AG10803 (cell line): ENCODE measurements at places on chromosomes 13 and 19.

DNA sequence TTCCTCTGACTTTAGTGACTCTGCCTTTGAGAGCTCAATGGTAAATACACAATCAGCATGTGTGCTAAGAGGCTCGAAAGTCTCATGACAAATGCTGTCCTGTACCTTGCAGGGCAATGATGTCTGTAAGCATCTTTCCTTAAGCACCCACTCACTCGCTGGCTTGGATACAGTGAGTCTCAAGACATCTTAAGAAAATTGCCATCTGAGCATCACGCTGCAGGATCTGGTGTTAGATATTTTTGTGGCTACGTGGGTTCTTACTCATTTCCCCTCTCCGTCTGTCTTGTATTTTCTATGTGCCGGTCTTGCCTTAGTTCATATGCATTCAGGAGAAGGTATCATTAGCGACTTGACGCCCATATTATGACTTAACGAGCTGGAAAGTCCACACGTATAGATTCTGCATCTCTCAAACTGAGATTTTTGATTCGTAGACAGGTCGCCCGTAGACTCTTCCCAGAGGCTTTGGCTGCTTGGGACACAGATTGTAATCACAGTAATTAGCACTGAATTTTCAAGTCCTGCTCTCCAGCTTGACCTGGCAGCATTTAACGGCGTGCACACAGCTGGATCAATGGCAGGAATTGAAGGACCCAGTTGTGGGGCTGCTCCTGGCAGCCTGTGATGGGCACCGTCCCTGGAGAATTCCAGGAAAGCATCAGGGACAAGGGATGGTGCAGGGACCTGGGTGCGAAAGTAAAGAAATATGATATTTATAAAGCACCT, 231.2 kb downstream of the ZIC5 start:
- DNase-seq, result peak; percentile 7

GRCh38 chr13:46605076-46605824, 52.3 kb downstream of the LRCH1 start:
- no peak for DNase-seq

DNA sequence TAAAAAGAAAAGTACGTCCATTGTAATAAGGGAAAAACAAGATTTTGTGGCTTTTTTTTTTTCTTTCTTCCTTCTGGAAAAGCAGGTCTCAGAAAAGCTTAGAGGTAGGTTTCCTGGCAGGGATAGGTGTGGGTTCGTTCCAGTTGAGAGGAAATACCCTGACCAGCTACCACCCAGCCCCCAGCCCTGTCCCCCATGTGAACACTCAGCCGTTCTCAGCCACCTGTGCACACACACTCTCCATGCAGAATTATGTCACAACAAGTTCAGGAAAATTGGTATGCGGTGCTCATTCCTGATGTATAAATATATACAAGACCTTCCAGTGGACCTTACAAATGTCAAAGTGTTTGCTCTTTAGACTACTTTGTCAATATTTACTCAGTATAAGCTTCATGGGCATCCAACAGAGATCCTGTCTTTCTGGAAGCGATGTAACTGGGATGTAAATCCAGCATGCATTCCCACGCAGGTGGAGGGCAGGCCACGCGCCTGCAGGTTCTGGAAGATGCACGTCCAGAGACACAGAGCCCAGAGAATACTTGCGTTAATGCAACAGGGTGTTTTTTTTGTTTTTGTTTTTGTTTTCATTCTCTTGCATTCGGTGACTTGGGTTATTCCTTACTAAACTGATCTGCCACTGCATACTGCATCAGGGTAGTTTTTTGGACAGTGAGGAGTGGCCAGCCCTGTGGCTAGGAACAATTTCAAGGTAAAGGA, 68.8 kb downstream of the TSHZ3 start:
- DNase-seq, result no peak

- DNase-seq, result no peak
Observed at GRCh38 chr13:82847595-82847994, 1034.7 kb downstream of the SLITRK1 start.

GRCh38 chr13:108225440-108225839, 7.2 kb downstream of the ABHD13 start:
- DNase-seq, result no peak

GRCh38 chr13:111175935-111176334, 60.8 kb downstream of the ARHGEF7 start:
- DNase-seq, result no peak

DNA sequence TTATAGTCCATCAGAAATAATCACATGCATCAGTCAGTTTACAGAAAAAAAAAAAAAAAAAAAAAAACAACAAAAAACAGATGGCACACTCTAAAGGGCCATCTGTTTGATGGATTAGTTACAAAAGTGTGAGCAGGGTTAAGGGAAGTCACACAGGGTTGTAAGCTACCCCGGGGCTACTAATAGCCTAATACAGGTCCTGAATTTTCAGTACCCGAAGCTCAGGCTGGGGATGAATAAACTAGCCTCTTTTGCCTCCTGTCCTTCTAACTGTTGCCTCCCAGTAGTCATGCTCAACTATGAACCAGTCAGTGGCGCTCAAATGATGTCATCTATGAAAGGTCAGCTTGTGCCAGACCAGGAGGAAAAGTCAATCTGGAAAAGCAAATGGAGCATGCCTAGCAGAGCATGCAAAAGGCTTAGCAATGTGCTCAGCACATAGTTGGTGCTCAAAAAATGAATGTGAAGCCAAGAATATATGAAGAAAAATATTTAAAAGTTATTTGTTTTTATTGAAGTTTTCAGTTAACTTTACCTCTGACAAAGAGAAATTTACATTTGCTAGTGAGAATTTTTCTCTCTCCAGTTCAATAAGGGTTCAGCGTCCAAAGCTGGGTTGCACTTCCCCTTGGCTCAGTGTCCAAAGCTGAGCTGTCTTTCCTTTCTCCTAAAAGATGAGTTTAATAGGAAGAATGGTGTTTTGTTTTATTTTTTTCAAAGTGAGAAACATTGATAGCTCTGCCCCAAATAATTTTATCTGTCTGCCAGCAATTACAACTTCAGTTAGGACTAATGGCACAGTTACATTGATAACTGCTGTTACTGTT, 30.8 kb upstream of the LRCH1 start:
- DNase-seq, result no peak

- DNase-seq, result no peak
Observed at GRCh38 chr13:61768175-61768574, 352.5 kb upstream of the PCDH20 start.

GRCh38 chr13:46385946-46386345, 1.1 kb downstream of the RUBCNL start:
- DNase-seq, result no peak

DNA sequence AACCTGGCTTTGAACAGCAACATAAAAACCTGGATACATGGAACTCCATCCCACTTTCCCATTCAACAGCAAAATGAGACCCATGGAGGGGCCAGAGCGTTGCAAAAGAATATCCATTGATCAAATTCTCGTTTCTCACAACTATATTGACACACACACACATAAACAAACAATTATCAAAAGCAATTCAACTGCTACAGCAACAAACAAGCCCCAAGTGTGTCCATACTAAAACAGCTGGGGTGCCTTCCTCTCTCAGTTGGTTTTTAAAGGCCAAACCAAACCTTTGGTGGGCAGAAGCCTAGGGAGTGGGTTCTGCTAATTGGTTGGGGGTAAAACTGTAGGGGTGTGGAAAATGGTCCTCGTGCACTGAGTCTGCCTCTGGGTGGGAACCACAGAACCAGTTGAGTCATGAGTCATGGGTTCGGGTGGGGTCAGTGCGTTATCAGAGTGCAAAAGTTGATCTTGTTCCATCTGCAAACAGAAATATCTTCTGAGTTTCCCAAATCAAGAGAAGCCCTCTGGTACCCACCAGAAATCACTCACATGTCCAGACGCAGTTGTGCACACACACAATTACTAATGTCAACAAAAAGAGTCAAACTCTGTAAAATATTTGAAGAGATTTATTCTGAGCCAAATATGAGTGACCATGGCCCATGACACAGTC, 18.5 kb downstream of the GPR42 start:
- no peak for DNase-seq

DNA sequence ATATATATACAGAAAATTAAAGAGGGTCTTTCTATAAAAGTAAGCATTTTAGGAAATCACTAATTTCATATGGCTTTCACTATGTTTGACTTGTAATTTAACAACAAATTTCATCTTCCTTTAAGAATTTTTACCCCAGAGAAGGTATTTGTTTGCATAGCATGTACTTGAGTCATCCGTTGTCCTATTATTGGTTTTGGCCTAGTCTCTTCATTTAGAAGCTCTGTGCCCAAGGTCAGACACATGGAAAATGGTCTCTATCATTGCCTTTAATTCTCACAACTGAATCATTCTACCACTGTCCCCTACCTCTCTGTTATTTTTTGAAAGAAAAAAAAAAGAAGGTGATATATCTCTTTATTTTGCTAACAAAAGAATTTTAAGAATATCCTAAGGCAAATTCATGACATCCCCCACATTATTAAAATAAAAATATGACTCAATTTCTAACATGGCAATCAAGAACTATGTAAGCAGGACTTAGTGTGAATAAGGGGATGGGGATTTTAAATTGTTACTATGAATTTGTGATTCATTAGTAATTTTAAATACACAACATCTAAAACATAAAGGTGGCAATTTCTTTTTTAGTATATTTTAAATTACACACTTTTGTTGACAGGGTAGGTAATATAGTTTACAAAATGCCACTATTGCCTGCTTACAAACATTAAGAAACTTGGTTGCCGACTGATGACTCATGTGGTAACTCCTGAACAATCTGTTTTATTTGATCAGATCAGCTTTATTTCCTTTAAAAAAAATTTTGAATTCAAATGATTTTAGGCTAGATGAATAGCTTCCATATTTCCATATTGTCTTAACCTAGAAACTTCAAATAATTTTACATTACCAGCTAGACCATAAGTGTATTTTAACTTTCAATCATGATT, 13.9 kb downstream of the SLITRK5 start:
- no peak for DNase-seq

- DNase-seq, result no peak
Observed at GRCh38 chr13:28607187-28607955, 51.6 kb upstream of the POMP start.

GRCh38 chr19:18671303-18672043, 12.0 kb upstream of the CRTC1 start:
- DNase-seq, result no peak

- DNase-seq, result no peak
Observed at GRCh38 chr13:28012896-28013295, 24.4 kb upstream of the URAD start.

DNA sequence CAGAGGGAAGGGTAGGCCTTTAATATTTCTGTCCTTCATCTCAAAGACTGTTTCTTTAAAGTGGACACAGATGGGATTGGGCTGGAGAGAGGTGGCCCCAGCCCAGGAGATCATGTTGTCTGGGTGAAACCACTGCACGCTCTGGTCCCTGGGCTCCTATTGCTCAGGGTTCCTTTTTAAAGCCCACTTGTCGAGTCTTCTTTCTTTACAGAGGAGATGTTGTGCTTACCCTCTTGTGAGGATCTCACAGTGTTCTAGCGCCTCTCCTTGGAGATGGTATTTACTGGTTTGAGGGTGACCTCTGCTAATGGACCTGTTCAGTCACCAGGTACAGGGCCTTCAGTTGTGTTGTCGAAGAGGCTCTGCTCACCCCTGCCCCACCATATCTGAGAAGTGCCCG, 128.4 kb downstream of the TM9SF2 start:
- no peak for DNase-seq

DNA sequence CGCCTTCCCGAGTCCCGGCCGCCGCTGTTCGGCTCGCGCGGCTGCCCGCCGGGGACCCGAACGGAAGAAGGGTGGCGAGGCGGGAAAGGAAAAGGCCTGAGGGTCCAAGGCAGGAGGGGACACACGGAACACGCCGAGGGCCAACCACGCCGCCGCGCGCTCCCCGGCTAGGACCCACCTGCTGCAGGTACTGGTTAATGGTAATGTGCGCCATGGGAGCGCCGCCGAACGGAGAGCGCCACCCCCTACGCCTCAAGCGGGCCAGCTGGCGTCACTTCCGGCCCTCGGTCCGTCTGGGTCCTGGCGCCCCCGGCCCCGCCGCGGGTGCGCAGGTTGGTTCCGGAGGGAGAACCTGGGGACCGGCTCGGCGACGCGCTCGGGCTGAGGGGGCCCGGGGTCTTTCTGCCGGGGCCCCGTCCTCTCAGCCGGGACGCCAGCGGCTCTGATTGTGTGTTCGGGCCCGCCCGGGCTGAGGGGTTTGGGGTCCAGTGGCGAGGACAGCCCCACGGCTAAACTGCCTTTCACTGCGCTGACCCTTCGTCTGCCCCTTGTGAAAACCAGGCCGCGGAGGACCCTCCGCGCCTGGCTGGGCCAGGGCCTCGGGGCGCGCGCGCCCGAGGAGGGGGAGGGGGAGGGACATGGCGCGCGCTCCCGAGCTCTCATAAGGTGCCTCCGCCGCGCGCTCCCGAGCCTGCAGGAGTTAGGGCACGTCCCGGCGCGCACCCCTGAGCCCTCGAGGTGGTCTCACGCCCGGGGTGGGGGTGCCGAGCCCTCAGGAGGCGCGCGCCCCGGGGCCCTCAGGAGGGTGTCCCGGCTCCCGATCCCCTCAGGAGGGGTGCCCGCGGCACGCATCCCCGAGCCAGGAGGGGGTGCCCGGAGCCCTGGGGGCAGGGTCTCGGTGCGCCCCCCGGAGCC, at the start of gene PCID2:
Gene PCID2 (minus strand): TSS at position 249 of the 915 bp plus-strand sequence. CDS start 35 bp downstream, at position 214.
- DNase-seq, result peak; percentile 83

- no peak for DNase-seq
Observed at GRCh38 chr19:17352608-17353280, 15.4 kb downstream of the GTPBP3 start.

GRCh38 chr13:59780058-59780457, 383.7 kb downstream of the DIAPH3 start:
- no peak for DNase-seq

GRCh38 chr13:98875146-98875729, 102.6 kb downstream of the DOCK9 start:
- no peak for DNase-seq

DNA sequence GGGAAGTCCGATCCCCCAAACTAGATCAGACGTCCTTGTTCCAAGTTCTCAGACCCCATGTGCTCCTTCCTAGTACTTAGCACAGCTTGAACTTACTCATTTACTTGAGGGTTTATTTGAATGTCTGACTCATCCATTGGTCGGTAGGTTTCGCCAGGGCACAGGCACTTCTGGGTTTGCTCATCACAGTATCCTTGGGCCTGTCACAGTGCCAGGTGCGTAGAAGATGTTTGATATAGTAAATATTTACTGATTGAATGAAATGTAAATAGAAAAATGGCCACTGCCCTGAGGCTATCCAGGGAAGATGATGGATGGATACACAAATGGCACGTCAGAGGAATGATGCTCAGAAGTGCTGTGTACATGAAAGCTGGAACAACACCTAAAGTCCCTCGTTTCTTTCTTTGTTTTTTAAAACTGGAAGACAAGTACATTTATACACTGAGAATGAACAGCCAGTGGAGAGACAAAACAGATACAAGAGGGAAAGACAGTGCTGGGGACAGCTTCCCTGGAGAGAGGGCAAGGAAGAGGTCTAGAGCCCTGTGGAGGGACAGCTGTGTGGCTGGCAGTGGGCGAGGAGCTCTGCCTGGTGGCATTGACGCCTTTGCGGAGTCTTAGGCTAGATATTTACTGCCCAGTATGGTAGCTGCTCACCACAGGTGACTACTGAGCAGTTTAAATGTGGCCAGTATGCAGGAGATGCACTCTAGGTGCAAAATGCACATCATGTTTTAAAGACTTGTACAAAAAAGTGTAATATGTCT, 31.2 kb upstream of the KL start:
- no peak for DNase-seq

- no peak for DNase-seq
Observed at GRCh38 chr13:108428691-108429090, 159.2 kb downstream of the TNFSF13B start.
